ENCODE measurements at places on chromosomes 13 and 19. TPM values are rescaled to one million over a fixed set of nuclear protein-coding genes. Genes with fewer than 3 reads are reported as not detected.

DNA sequence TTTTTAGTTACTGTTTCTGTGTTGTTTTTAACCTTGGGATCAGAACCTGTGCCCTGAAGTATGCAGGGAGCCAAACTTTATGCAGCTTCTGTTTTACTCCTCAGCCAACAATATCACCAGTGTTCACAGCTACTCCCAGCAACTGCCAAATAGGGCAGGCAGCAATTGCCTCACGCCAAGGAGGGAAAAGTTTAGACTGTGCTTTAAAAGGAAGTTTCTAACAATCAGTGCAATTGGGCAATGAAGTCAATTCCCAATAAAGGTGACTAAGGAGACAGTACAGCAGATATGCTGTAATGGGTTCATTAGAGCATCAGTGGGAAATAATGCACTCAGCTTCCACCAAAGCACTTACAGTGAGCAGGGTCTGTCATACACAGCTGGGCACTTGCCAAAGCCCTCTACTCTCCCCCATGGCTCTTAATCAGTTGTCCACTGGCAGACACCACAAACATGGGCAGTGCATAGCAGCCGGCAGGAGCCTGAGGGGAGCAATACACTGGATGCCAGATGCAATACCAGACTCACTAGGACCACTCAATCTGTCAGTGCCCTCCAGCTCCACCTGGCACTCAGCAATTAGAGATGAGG lies 19.3 kb downstream of the ENOX1 start:
- no peak for DNase-seq

GRCh38 chr13:70223911-70224310 lies 115.7 kb upstream of the KLHL1 start:
- no peak for DNase-seq

The PRTN3 gene
- not detected for total RNA-seq

The TEX101 gene
- not detected for total RNA-seq
